ENCODE measurements at places on chromosomes 1 and 21. TPM values are rescaled to one million over a fixed set of nuclear protein-coding genes. Genes with fewer than 3 reads are reported as not detected.

The HPDL gene
- 4.3 TPM for total RNA-seq

DNA sequence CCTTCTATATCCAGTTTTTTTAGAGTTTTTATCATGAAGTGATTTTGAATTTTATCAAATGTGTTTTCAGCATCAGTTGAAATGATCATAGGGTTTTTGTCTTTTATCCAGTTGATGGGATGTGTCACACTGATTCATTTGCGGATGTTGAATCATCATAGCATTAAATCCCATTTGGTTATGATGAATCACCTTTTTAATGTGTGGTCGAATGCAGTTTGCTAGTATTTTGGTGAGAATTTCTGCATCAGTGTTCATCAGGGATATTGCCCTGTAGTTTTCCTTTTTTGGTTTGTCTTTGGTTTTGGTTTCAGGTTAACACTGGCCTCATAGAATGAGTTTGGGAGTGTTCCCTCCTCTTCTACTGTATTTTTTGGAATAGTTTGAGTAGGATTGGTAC lies 80.3 kb downstream of the DIRAS3 start:
- no peak for DNase-seq

- DNase-seq = no peak
Observed at GRCh38 chr1:31522556-31522845, 53.8 kb upstream of the TINAGL1 start.

DNA sequence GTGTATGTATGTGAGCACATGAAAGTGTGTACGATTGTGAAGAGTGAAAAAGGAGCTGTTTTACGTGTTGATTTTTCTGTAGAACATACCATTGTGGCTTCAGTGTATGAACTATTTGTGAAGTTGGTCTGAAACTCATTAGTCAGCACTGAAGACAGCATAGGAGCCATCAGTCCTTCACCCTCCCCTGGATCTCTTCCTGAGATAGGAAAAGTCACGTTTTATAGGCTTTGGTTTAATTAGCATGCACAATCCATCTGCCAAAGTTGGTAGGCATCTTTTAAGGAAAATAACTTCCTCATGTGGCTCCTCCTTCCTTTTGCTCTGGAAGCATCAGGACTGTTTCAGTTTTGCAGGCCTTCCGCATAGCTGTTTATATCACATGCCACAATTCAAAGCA lies 1.4 kb upstream of the RABIF start:
- DNase-seq = no peak

- no peak for DNase-seq
Observed at GRCh38 chr1:151615711-151616504, 4.1 kb downstream of the SNX27 start.

DNA sequence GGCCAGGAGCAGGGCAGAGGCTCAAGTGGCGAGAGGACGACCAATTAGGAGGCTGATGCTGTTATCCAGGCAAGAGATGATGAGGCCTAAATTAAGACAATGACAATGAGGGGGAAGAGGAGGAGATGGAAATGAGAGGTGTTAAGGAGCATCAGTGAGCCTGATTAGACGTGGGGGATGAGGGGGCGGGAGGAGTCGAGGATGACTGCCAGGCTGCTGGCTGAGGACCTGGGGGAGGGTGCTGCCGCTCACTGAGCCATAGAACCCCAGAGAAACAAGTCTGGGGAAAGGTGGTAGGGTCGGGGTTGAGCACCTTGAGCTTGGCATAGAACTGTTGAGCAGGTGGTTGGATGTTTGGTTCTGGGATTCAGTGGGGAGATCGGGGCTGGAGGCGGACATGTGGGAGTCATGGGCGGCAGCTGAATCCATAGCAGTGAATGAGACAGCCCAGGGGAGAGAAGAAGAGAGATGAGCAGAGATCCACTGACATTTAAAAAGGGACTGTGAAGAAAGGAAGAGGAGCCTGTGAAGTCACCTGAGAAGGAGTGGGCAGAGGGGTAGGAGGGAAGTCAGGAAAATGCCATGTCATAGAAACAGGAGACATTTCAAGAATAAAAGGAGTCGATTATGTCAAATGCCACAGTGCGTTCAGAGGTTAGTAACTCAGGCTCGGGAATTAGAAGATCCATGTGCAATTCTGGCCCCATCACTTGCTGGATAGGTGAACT lies 28.5 kb downstream of the DLGAP3 start:
- DNase-seq = no peak

Data from activated B cell treated with CpG ODN at 0.5 μM for 24 hours (primary cell).